ENCODE measurements at places on chromosomes 1 and 21.
A peak's percentile ranks its signal among the peaks of the same experiment; 100 is the strongest.

- peak; percentile 16 for DNase-seq
Observed at GRCh38 chr1:244273845-244274619, 177.7 kb downstream of the ADSS2 start.

GRCh38 chr1:153852170-153852569, 70.6 kb downstream of the GATAD2B start:
- no peak for DNase-seq

DNA sequence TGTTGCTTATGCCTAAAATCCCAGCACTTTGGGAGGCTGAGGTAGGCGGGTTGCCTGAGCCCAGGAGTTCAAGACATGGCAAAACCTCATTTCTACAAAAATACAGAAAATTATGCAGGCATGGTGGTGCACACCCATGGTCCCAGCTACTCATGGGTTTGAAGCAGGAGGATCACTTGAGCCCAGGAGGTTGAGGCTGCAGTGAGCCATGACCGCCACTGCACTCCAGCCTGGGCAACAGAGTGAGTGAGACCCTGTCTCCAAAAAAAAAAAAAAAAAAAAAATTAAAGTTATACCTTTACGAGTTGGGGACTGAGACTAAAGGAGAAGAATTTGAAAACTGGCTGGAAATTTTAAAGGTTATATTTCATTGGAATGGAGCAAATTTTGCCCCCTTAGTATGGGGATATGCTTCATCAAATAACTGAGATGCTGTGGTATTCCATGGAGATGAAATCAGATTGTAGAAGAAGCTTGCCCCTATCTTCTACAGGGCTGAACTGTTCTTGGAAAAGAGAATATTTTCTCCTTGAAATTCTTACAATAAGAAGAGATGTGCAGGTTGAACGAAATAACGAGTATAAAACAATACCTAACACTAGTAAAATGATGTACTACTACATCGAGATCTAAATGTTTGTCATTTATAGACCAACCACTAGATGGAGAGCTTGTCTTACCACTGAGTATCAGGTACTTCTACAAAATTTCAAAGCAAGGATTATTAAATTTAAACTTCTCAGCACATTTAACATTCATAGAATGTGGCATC, 34.9 kb upstream of the SCYL3 start:
- no peak for DNase-seq

GRCh38 chr1:205054013-205054412, 11.0 kb downstream of the CNTN2 start:
- DNase-seq: no peak

GRCh38 chr1:35876988-35877387, 6.0 kb upstream of the AGO1 start:
- DNase-seq: no peak

- no peak for DNase-seq
Observed at GRCh38 chr1:93999840-94000415, 90.7 kb upstream of the GCLM start.

DNA sequence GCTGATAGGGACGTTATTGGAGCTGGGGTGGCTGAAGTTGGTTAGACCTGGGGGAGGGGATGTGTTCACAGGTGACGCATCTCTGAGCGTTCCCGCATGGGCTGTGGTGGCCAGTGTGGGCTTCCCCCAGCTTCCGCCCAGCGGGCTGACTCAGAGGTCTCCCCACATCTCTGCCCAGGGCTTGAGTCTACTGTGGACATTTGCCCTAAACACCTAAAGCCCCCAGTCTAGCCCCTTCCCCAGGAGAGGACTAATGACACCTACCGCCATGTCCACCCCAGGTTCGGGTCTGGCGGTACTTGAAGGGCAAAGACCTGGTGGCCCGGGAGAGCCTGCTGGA, 2.0 kb downstream of the AGRN start:
- DNase-seq: no peak

GRCh38 chr1:13825033-13825432, 125.0 kb downstream of the PRDM2 start:
- DNase-seq: no peak

DNA sequence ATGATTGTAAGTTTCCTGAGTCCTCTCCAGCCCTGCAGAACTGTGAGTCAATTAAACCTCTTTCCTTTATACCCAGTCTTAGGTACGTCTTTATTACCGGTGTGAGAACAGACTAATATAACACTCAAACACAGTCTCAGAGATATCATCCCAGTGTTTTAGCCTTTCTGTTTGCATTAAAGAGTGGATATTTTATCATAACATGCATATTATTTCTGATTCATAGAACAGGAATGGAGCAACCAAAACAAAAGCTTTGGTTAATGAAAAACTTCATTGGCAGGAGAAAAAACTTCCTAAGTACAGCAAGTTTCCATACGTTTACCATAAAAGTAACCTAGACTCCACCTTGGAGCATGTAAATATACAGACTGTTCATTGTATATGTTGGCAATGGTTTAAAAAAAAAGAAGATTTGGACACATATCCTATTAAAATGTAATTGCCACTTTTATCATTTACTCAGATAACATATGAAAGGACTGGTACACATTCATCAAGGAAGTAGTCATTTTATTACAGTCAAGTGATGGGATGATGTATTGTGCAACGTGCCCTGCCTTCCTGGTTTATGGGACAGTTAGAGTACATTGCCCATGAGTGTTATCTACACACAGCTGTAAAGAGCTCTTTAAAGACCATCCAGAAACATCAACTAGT, 144.8 kb downstream of the ETS2 start:
- DNase-seq: no peak

GRCh38 chr1:34165422-34165921, 442 bp upstream of the CSMD2 start:
- DNase-seq: no peak

GRCh38 chr1:77463216-77463615, 181.4 kb downstream of the AK5 start:
- DNase-seq: no peak

GRCh38 chr1:38332649-38333310, 286.2 kb upstream of the POU3F1 start:
- no peak for DNase-seq

GRCh38 chr1:17837233-17838030, 82.3 kb downstream of the ACTL8 start:
- DNase-seq: no peak

DNA sequence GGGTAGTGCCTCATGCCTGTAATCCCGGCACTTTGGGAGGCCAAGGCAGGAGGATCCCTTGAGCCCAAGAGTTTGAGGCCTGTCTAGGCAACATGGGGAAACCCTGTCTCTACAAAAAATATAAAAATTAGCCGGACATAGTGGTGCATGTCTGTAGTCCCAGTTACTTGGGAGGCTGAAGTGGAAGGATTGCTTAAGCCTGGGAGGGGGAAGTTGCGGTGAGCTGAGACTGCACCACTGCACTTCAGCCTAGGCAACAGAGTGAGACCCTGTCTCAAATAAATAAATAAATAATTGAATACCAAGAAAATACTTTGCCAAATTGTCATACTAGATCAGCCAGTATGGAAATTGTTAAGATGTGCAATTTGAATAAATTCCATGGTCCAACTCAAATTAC, 5.9 kb upstream of the RBBP5 start:
- DNase-seq: no peak

DNA sequence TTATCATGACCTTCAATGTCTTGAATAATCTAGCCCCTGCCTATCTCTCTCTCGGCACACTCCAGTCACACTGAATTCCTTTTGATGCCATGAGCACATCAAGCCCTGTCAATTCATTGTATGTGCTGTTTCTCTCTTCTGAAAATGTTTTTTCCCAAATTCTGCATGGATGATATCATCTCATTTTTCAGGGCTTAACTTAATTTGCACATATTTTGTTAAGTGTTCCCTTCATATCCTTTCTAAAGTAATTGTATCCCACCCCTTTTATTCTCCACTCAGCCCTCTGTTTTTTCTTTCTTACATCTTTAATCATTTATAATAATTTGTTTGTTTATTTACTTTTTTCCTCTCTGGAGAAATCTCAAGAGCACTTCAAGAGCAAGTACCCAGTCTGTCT, 149.9 kb downstream of the ZNF326 start:
- no peak for DNase-seq

- DNase-seq: no peak
Observed at GRCh38 chr1:32878637-32879041, 7.7 kb upstream of the HPCA start.

DNA sequence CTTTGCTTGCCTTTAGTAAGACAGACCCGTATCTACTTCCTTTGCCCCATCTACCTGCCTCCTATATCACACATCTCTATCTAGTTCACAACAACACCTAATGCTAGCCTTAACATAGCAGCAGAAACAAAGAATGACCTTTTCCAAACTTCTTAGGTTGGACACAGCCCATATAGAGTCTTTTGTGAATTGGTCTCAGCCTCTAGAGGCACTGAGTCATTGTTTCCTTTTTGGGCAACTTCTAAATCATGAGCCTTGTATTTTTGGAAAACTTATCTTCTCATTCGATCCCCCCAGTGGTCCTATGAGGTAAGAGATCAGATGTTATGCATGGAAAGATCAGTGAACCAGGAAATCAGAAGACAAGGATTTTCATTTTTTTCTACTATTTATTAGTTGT, 679.4 kb upstream of the USP24 start:
- no peak for DNase-seq

DNA sequence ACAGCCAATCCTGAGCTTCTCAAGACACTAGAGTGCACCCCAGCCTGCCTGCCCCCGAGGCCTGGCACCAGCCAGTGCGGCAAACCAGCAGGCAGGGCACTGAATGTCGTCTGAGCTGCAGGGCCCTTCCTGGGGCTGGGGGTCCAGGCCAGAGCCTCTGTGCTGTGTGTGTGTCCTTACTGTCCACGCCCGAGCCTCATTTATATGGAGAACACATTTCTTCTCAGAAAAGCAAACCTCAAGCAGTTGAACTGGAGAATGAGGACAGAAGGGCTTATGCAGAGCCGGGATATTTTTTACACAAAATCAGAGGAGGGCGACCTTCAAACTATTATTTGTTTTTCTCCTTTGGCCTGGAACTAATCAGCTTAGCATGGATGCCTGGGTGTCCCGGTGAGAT, 52.7 kb downstream of the POFUT2 start:
- no peak for DNase-seq

GRCh38 chr1:181044449-181044966, 10.7 kb downstream of the MR1 start:
- DNase-seq: peak; percentile 79

- DNase-seq: peak; percentile 67
Observed at GRCh38 chr1:150165622-150166612, 16.2 kb downstream of the PLEKHO1 start.

- DNase-seq: no peak
Observed at GRCh38 chr1:66494482-66494881, 39.5 kb upstream of the SGIP1 start.

GRCh38 chr1:163697137-163697536, 375.4 kb downstream of the NUF2 start:
- DNase-seq: no peak

- no peak for DNase-seq
Observed at GRCh38 chr1:161792740-161793139, 26.6 kb downstream of the ATF6 start.

DNA sequence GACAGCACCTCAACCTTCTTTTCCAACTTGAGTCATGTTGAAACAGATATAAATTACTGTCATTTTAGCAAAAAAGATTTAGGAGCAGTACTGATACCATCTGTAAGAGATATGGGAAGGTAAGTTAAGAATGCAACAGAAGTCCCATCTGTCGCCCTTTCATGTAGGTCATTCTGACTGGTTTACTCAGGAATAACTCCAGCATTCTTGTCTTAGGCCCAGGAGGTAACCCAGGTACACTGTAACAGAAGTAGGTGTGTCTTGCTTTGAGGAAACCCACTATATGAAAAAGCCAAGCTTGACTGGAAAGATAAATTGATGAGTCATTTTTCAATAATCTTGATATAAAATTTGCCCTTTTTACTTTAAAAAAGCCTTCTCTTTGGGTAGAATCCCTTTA, 35.4 kb downstream of the PGM1 start:
- DNase-seq: no peak

GRCh38 chr1:55789466-55789865, 574.3 kb upstream of the USP24 start:
- no peak for DNase-seq

DNA sequence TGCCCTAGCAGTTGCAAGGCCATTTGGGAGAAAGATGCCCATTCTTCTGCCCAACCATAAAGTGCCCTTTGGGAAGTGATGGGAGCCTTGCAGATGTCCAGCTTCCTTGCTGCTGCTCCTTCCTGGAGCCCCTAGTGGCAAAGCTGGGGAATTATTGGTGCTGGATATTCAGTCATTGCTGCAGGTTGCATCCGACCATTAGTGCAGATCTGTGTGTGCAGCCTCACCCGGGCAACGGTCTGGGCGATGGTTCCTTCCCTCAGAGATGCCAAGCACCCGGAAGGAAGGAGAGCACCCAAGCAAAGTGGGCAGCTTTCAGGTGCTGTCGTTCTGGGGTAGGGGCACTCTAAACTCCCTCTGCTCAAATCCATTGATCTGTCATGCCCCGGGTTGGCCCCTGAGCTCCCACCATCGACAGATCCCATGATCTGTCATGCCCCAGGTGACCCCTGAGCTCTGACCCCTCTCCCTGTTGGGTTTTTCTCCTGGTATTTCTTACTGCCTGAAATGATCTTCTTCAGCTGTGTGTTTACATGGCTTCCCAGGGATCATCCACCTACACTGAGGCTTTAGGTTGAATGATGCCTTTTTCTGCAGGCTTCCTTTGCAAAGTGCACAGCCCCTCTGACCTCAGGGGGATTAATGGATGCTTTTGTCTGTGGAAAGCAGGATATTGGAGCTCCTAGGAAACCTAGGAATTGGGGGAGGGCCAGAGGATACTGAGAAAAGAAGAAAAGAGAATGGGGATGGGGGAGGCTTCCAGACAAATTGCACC, 467.5 kb downstream of the PTPRU start:
- DNase-seq: no peak

DNA sequence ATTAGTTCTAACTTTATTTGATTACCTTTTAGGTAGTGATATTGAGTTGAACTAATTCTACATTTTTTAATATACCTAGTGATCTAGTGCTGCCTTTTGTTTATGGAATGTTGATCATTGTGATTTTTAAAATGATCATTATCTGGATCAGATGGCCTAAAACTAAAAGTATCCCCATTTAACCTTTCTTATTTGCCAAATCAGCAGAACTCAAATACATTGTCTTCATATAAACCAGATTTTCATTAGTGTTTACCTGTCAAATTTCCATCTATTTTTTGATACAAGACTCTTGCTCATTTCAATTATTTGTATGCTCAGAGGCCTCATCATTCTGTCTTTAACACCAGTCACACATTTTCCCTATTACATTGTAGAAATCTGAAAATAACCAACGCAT, 441.2 kb downstream of the PTPRC start:
- DNase-seq: no peak

DNA sequence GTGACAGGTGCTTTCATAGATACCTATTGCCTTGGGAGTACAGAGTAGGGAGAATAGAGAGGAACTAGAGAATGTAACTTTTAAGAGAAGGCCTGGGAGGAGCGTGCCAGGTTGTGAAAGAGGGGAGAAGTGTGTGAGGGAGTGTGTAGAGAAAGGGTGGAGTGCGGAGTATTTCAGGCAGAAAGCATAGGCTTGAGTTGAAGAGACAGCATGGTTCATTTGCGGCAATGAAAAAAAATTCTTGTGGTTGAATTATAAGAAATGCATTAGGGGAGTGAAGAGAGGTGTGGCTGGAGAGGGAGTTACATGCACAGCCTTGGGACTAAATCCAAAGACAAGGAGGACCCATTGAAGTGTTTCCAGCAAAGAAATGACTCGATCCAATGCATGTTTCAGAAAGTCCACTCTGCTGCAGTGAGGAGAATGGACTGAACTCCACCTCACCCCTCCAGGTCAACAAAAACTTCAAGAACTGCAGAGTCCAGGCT, 81.7 kb upstream of the ADAM30 start:
- no peak for DNase-seq
